Mammary epithelial cell (primary cell): ENCODE measurements at places on chromosomes 1 and 21. TPM values are rescaled to one million over a fixed set of nuclear protein-coding genes. Genes with fewer than 3 reads are reported as not detected.

The SDCCAG8 gene
- total RNA-seq, result 42.1 and 56.0 TPM in 2 replicates

The RIIAD1 gene
- not detected in 2 replicates for total RNA-seq

The ADAM30 gene
- not detected for total RNA-seq

The FAM3B gene
- total RNA-seq, result not detected in 2 replicates

The MYCL gene
- total RNA-seq, result 4.5 TPM

The SEMA4A gene
- total RNA-seq, result 3.5 TPM

The B3GALNT2 gene
- 66.3 TPM for total RNA-seq

The SLC6A9 gene
- 32.5 TPM for total RNA-seq

The AMY1C gene
- not detected for total RNA-seq

The KDM5B gene
- 104 TPM for total RNA-seq

The ATP1A4 gene
- total RNA-seq, result not detected in 2 replicates

The PDE4B gene
- 3.8 TPM for total RNA-seq

The CACHD1 gene
- 12.0 TPM for total RNA-seq

The TTLL7 gene
- total RNA-seq, result 15.5 TPM

The SPAG17 gene
- not detected in 2 replicates for total RNA-seq

The NFASC gene
- 94.9 TPM for total RNA-seq

The ZBED6 gene
- total RNA-seq, result 28.8 TPM

The RNU1-2 gene
- total RNA-seq, result 1,042 and 1,398 TPM in 2 replicates

The NPL gene
- 3.3 and 5.5 TPM in 2 replicates for total RNA-seq

The CA14 gene
- total RNA-seq, result not detected in 2 replicates

The NR1I3 gene
- not detected in 2 replicates for total RNA-seq

The SLC25A34 gene
- 0.89 and 1.7 TPM in 2 replicates for total RNA-seq

The WDR64 gene
- not detected in 2 replicates for total RNA-seq

The VSIG8 gene
- not detected in 2 replicates for total RNA-seq

The FAM72D gene
- 0.33 TPM for total RNA-seq

The GBP6 gene
- total RNA-seq, result 7.0 TPM

The EFNA1 gene
- 21.5 and 23.5 TPM in 2 replicates for total RNA-seq

The HSPA6 gene
- 0.45 and 0.82 TPM in 2 replicates for total RNA-seq

The CD48 gene
- total RNA-seq, result not detected

The LIX1L gene
- 16.0 TPM for total RNA-seq

The PODN gene
- total RNA-seq, result not detected in 2 replicates

The SELE gene
- not detected for total RNA-seq

The MIXL1 gene
- total RNA-seq, result not detected

The CHODL gene
- total RNA-seq, result 0.17 TPM

The CNIH3 gene
- 0.83 TPM for total RNA-seq

The S100A9 gene
- 342 and 606 TPM in 2 replicates for total RNA-seq

The IL22RA1 gene
- total RNA-seq, result 0.72 and 3.3 TPM in 2 replicates

The RYR2 gene
- not detected in 2 replicates for total RNA-seq

The OLIG2 gene
- not detected in 2 replicates for total RNA-seq

The DTL gene
- 3.2 TPM for total RNA-seq

The EDARADD gene
- 20.2 TPM for total RNA-seq

The FGR gene
- 0.56 and 1.5 TPM in 2 replicates for total RNA-seq

The TMEM200B gene
- not detected in 2 replicates for total RNA-seq

The C8B gene
- total RNA-seq, result not detected in 2 replicates

The TBX19 gene
- 0.67 TPM for total RNA-seq
